DMS79 treated with DMSO at 0.1 percent for 48 hours (cell line): ENCODE measurements at places on chromosomes 6 and 20.

DNA sequence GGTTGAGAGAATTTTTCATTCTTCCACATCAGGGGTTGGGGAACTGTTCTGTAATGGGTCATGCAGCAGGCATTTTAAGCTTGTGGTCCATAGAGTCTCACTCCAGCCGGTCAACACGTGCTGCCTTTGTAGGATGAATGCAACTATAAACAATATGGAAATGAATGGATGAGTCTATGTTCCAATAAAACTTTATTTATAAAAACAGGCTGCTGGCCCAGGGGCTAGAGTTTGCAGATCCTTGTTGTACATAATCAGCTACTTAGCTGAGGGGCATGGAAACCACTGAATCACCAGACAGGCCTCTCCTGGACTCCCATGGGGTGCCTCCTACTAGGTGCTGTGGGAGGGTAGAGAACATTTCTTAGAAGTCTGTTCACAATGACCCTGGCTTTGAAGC is 243.4 kb downstream of the BMP7 start:
- no peak for DNase-seq

DNA sequence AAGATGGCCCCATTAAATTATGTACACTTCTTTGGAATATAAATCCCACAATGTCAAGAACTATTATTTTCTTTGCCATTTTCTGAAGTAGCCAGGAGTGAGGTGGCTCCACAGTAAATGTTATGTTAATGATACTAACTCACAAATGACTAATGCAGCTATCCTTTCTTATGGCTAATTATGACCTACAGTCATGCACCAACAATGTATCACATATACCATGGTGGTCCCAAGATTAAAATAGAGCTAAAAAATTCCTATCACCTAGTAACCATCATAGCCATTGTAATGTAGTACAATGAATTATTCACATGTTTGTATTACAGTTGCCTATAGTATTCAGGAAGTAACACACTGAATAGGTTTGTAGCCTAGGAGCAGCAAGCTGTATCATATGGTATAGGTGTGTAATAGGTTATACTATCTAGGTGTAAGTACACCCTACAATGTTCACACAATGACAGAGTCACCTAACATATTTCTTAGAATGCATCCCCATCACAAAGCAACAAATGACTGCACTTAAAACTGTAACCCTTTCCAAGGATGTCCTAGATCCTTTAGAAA is 15.3 kb downstream of the ECHDC1 start:
- no peak for DNase-seq

- no peak for DNase-seq
These were observed 155.7 kb downstream of the AKAP7 start for GRCh38 chr6:131290955-131291354.

GRCh38 chr6:133034509-133035206 is 206.5 kb upstream of the EYA4 start:
- no peak for DNase-seq

DNA sequence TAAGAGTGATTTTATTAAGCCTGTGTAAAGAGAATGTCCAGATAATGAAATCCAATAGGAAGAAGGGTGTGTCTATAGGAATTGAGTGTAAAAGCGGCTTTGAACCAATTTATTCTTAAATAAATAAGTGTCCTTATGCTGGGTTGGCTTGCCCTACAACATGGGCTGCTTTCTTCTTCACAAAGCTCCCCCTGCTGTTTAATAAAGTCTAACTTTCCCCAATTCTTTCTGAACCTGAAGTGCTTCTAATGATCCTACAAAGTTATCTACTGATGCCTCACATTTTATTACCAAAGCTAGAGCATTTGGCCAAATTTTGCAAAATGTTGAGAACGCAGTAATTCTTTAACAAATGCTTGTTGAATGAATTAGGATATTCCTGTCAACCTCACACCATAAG is 36.3 kb upstream of the SIRT5 start:
- no peak for DNase-seq

DNA sequence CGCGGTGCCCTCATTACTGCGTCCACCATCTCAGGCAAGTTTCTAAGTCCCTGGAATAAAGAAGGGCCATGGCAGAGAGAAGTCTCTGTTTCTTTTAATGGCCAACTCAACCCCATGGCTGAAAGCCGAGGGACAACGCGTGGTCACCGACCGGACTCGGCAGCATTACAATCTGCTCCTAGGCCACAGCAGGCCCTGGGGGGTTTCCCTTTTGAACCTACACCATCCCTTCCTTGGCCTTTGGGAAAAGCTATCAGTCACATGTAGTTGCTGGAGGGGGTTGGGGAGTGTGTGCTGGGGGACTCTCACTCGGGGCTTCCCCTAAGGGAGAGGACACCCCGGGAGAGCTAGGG is 11.1 kb upstream of the FAM83C start:
- no peak for DNase-seq

DNA sequence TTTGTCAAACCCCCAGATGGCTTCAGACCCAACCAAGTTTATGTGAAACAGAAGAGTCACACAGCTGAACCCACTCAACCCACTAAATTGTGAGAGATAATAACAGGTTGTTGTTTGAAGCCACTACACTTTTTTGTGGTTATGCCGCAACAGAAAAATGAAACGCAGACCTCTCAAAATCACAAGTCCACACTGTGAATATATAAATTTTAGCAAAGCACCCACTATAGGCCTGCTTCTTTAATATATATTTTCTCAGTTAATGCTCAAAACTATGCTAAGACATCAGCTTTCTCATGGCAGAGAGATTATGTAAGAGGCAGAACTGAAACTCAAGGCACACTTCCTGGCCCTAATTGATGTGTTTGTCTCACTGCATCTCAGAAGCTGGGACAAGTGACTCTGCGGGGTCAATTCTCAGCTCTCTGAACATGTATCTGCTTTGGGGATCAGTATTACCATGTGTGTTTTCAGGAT is 27.7 kb downstream of the MAP3K5 start:
- no peak for DNase-seq

DNA sequence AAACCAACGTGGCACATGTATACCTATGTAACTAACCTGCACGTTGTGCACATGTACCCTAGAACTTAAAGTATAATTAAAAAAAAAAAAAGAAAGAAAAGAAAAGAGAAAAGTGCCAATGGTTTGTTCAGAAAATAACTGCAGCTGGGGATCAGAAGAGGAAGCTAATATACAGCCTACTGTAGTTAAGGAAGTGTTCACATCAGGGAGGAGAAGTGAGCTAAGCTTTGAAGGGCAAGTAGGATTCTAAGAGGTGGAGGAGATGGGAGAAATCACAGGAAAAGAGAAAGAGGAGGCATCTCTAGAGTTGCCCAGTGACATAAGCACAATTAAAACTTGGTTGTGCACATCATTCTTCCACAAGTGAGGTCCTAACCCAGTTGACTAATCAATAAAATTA is 214.4 kb upstream of the DTNBP1 start:
- no peak for DNase-seq

- DNase-seq = no peak
These were observed 532 bp upstream of the NPBWR2 start for GRCh38 chr20:64107736-64108457.

DNA sequence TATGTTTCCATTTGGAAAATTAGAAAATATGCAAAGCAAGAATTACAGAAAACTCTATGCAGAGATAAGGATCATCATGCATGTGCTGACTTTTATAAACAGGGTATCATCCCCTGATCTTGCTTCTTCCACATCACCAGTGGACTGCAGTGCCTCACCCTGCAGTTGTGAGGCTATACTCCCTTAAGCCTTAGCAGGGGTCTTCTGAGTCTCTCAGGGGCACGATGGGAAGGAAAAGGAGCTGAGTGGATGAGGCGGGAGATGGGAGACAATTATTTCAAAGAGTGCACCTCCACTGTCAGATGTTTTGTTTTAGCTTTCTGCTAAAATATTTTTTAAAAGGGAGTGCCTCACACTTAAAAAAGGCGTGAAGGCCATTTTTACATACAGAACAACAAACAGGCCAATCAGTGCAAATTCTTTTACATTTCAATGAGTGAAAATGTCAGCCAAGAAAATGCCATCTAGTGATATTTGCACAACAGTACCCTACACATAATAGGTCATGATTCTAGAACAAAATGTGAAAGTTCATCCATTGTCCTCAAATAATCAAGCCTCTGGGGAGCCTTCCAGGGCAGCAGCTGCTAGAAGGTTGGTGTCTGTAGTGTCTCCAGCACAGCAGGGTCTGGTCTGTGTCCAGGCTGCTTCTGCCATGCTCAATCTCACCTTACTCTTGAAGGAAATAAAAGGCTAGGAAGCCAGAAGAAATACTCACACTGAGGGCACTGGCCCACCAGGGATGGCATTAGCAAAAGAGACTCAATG is 13.2 kb upstream of the SERPINB9 start:
- no peak for DNase-seq

- no peak for DNase-seq
These were observed 160.8 kb upstream of the QKI start for GRCh38 chr6:163253556-163254213.

DNA sequence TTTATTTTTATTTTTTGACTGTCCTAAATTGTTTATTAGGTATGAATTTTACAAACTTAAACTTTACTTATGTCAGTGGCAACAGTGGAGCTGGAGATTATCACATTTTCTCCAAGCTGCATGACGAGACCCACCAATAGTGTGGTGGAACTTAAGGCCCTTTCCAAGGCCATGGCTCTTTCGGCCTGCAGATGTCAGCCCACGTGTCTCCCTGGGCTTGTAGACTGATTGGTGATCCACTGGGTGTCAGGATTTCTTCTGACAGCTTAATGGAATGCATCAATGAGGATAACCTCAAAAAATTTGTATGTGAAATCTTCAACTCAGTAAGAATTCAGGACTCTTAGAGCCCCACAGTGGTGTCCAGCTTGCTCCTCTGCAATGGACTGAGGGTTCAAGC is 32.3 kb upstream of the OVOL2 start:
- no peak for DNase-seq

GRCh38 chr6:169189182-169189581 is 64.5 kb downstream of the THBS2 start:
- no peak for DNase-seq

GRCh38 chr20:54283253-54283652 is 75.4 kb downstream of the PFDN4 start:
- no peak for DNase-seq

DNA sequence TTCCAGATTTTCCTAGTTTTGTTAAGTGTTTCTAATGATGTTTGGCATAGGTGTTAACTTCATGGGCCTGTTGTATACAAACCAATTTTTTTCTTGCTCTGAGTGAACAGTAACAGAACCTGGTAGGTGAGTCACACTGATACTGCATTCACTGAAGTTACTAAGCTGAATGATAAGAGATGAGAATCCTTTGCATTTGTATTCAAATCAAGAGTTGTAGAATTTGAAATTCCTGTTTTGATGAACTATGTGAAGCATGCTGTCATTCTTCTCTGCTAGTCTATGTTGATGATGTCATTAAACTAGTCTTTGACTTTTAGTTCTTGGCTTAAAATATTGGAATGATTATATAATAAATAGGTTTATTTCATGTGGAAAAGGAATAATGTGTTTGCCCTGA is 37.9 kb downstream of the PTPRA start:
- no peak for DNase-seq

- no peak for DNase-seq
These were observed 121.8 kb upstream of the FOXO3 start for GRCh38 chr6:108438918-108439317.

DNA sequence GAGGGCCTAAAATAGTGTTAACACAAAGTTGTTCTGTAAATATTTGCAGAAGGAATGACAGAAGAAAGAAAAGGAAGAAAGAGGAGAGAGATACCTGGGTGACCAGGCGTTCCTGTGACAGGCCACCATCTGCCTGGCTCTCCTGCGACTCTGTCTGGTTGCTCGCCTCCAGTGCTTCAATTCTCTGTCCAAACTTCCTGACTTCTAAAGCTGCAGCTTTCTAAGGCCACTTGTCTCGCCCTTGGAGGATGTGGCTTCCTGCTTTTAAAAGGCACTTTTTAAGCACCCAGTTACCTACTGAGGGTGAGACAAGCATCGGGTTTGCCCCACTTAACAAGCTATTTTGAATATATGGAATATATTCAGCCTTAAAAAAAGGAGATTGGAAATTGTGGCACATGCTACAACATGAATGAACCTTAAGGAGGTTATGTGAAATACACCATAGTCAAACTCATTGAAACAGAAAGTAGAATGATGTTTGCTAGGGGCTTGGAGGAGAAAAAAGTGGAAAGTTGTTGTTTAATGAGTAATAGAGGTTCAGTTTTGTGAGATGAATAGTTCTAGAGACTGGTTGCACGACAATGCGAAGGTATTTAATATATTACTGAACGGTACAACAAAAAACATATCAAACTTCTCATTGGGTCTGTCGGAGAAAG is 32.8 kb downstream of the VIP start:
- no peak for DNase-seq

GRCh38 chr6:68967549-68968300 is 332.6 kb downstream of the ADGRB3 start:
- DNase-seq = peak; percentile 33

GRCh38 chr6:26233649-26234420 is 131.2 kb upstream of the BTN3A2 start:
- no peak for DNase-seq

DNA sequence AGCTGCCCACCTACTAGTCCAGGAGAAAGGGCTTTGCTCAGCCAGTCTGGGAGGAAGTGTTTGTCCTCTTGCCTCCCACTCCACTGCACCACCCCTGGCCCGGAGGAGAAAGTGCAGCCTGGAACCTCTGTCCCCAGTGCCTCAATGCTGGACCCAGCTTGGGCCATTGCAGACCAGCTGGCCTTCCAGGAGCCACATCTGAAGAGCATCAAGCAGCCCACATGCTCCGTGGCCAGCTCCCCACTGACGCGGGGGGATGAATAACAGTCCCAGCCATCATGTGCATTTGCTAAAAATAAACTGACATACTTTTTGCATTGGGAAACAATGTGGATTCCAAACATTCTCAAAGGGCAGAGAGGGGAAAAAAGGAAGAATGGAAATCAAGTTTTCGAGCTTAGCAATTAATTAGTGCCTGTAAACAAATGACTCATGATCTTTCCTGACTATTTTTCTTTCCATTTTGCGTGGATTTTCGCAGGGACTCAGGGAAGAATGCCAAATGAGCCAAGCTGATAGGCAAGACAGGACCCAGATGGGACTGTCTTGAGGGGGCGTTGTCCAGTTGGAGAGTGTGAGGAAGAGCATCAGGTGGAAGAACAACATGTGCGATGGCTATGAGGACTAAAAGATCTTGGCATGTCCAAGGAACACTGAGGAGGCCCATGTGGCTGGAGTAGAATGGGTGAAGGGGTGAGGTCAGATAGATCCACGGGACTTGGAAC is 34.1 kb downstream of the CEBPB start:
- DNase-seq = no peak

DNA sequence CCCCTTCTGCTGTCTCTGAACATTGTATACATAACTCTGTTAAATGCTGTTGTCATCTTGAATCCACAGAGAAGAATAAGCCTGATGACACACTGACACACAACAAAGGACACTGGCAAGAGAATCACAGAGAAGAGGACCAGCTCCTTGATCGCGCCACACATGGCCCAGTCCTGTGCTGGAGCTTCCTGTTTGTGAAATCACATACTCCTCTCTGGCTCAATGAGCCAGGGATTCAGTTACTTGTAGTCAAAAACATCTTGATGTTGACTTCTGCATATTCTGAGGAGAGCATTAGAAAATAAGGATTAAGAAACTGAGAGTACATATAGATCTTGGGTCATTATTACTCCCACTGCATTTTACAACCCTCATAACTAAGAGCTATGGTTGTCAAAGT is 100.1 kb downstream of the EPB41L2 start:
- no peak for DNase-seq
